CD4-positive, alpha-beta T cell treated with Interleukin-10 for 1 hour (primary cell): ENCODE measurements at places on chromosomes 2 and 18.
A peak's percentile ranks its signal among the peaks of the same experiment; 100 is the strongest.

DNA sequence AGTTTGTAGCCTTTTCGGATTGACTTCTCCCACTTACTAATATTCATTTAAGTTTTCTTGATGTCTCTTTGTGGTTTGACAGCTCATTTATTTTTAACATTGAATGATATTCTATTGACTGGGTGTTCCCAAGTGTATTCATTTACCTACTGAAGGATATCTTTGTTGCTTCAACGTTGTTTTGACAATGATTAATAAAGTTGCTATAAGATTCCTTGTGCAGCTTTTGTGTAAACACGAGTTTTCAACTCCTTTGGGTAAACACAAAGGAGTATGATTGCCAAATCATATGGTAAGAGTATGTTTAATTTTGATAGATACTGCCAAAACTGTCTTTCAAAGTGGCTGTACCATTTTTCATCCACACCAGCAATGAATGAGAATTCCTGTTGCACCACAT is 1200.9 kb downstream of the DSC3 start:
- no peak for DNase-seq

GRCh38 chr2:62991605-62992004 is 59.0 kb upstream of the OTX1 start:
- no peak for DNase-seq

GRCh38 chr2:10410823-10411437 is 37.2 kb downstream of the ODC1 start:
- DNase-seq, result no peak

GRCh38 chr2:166154685-166155338 is 27.0 kb upstream of the SCN1A start:
- no peak for DNase-seq

DNA sequence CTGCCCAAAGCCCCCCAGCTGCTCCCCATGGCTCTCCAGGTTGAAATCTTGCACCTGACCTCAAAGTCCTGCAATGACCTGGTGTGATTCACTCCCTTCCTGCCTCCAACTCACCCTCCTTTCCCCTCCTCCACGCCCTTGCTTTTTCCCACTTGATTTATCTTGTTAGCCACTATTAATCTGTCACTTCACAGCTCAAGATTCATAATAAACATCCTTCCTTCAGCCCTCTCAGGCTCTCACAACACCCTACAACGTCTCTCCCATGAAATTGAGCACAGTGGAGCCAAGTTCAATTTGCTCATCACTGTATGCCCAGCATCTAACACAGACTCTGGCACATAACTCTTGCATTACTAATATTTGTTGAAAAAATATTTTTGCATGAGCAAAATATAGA is 85.6 kb upstream of the SLC35G4 start:
- DNase-seq, result no peak

DNA sequence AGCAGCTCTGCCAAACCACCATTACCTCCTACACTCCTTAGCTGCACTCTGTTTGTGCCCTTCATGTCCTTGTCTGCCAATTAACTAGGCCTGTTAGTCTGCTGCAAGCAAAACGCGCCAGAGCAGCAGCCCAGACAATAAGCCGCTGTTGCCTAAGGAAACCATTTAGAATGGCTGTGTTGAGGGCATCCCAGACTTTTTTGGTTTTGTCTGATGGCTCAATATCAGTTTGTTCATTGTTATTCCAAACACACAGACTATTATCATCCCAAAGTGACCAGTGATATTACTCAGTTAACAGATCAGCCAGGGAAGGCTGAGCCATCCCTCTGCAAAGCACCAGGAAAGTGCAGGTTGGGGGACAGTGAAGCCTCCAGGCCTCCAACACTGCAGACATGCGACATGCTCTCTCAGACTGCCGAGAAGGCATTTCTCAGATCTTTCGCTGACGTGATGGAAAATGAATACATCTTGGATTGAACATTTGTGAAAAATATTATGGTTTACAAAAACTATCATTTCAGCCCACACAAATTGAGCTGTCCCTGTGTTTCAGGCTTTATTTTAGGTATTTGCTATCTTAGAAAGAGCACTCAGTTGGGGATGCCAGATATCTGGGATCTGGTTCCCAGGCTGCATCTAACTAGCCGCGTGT is 182.0 kb upstream of the HNRNPA3 start:
- no peak for DNase-seq

DNA sequence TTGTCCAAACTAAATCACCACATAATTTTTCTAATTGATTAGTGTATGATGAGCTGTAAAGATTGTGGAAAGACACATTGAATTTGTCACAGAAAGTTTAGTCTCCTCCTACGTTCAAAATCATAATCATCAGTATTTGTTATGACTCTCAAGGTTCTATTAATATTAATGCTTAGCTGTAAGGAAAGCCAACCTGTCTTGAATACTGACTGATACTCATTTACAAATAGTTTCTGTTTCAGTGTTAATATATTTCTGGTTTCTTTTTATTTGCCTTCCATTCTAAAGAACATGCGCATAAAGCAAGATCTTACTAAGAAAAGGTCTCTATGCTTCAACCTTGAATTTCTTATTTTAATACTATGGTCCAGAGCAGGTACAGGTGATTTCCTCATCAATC is 55.1 kb downstream of the CPS1 start:
- DNase-seq, result no peak

DNA sequence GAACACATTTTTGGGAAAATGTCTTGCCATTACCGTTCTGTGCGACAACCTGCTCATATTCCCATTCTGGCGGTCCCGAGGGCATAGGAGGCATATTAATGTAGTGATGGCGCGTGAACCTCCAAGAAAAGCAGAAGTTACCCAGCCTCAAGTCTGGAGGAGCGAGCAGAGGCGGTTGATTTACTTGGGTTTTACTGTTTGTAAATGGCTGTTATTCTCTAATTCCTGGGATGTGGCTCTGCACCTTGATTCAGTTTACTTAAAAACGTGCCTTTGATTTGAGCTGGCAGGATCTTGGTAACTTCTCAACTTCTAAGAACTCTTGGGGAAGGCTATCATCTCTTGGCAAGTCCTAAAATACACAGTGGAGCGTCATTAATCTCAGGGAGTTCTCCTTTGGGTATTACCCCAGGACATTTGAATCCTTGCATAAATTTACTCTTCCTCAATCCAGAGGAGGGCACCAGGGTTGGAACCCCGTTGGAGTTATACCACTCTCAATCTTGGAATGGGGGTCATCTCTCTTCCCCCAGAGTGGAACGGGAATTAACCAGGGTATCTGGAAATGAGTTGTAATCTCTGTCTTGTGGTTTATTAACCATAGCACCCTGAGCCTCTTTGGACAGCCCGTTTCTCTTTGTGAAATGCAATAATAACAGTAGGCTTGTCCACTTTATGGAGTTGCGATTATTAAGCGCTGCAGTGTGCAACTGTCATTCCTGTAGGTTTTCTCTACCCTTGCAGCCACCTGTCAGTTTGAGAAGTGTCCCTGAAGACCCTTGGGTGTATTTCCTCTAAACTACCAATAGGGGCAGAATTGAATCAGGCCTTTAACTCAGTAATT is 2.1 kb downstream of the HK2 start:
- DNase-seq, result peak; percentile 51

GRCh38 chr2:205913668-205914067 is 172.3 kb downstream of the INO80D start:
- no peak for DNase-seq

GRCh38 chr2:64837116-64837731 is 152.0 kb upstream of the SLC1A4 start:
- DNase-seq, result no peak
